ENCODE measurements at places on chromosomes 2 and 18.
A peak's percentile ranks its signal among the peaks of the same experiment; 100 is the strongest.

- no peak for DNase-seq
Observed at GRCh38 chr2:36701918-36702317, 5.4 kb downstream of the VIT start.

DNA sequence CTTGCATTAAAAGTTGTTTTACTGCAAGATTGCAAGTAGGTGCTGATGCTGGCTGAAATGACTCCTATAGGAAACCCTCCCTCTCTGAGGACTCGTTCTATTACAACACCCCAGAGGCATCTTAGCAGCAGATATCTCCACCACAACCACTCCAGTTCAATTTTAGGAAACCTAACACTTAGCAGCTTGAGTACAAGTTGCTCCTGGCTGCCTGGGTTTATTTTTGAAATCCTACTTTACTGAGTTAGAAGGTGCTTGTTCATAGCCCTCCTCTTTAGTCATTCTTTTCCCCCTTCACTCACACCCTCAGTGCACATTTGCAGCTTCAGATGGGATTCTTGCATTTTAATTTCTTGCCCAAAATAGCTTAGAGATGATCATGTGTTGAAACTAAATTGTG, 111.5 kb downstream of the MTCL1 start:
- peak; percentile 83 for DNase-seq

GRCh38 chr2:208207769-208208168, 17.9 kb upstream of the C2orf80 start:
- DNase-seq = no peak

DNA sequence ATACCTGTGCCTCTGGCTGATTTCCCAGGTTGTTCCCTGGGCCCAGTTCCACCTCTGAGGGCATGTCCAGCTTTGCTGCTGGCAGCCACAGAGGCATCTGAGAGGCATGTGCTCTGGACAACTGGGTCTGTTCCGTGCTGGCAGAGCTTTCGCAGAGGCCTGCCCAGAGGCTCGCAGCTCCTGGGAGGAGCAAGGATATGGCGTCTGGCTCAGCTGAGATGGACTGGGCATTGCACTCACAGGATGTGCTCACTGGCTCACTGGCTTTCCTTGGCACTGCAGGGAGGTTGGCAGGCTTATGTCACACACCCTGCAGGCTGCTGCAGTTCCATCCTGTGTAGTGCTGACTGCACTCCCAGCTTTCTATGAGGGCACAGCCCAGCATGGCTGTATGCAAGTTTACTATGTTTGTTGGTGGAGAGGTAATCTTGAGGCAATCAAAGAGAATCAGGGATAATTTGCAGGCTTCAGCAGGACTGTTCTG, 172.3 kb downstream of the PRKCE start:
- DNase-seq = no peak

- no peak for DNase-seq
Observed at GRCh38 chr18:2641638-2642037, 13.9 kb upstream of the SMCHD1 start.

GRCh38 chr2:201191132-201191875, 8.4 kb downstream of the CASP10 start:
- DNase-seq = peak; percentile 14

Data from fibroblast of skin of right quadriceps (primary cell).